ENCODE measurements at places on chromosomes 1 and 21. TPM values are rescaled to one million over a fixed set of nuclear protein-coding genes. Genes with fewer than 3 reads are reported as not detected.

DNA sequence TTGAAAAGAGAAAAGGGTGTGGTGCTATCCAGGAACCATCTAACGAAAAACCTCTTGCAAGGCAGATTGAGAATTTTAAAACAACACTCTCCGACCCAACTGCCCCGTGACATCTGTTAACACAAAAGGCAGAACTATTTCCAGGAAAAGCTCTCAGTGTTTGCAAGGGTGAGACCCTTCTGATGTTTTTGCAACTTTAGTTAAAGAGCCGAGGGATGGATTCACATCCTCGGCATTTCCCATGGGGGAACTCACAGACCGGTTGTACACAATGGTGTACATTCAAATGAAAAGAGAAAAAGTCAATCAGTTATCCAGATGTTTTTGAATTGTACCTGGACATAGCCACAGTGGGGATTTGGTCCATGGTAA lies 120.0 kb downstream of the NGF start:
- DNase-seq: no peak

GRCh38 chr1:235106457-235106856 lies 22.2 kb downstream of the TOMM20 start:
- no peak for DNase-seq

- DNase-seq: peak; percentile 84
These were observed 15.8 kb downstream of the HSPG2 start for GRCh38 chr1:21921100-21921875.

The CDA gene
- 5.4 TPM for polyA plus RNA-seq

DNA sequence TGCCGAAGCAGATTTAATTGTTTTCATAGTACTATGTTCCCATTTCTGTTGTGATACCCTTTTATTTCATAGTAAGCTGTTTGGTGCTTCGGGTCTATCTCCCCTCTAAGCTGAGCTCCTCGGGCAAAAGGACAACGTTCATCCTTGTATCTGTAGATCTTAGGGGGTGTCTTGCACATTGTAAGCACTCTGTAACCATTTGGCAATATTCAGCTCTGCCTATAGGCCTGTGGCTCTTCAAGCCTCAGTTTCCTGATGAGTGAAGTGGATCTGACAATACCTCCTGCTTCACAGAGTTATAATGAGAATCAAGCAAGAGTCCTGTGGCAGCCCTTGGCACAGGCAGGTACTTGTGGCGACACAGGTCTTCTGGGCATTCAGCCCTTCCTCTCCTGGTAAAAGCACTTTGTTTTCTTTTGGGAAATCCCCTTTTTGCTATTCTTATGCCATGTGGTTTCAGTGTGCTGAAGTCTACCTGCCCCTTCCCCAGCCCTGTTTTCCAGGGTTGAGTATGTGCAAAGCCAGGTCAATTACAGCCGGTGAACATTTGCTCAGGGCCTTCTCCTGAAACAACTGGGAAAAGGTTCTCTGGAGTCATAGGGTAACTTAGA lies 8.5 kb upstream of the EXO1 start:
- DNase-seq: no peak

GRCh38 chr1:104294259-104294658 lies 544.6 kb downstream of the AMY1C start:
- no peak for DNase-seq

Data from right renal pelvis (tissue), 4 donors.